ENCODE measurements at places on chromosomes 12 and 14. TPM values are rescaled to one million over a fixed set of nuclear protein-coding genes. Genes with fewer than 3 reads are reported as not detected.

PARP11 gene
- total RNA-seq = 24.8 TPM

MGAT4C gene
- not detected for total RNA-seq

RND1 gene
- 1.1 TPM for total RNA-seq

TSPAN8 gene
- total RNA-seq = not detected

- H3K27me3 ChIP-seq = no peaks in the 10 kb centered on the region
- H3K36me3 ChIP-seq = no peaks in the 10 kb centered on the region
- DNase-seq = no peak
These were observed 81.2 kb downstream of the CCDC60 start for GRCh38 chr12:119415714-119416113.

DNA sequence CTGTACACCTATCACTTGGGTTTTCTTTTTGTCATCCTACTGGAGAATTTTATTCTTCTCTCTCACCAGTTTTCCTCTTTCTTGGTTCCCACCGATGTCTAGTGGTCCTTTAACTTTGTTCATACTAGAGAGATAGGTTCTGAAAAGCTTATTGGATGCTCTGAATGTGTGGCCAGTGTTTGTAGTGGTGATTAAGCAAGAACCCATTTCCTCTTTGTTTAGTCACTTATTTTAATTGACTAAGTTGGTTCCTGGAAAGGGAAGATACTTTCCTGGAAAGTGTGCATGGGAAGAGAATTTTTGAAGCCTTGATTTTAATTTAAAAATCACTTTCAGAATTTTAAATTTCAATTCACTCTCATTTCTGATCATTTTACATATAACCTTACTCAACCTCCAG, 127.2 kb downstream of the OTOGL start:
- no peak for DNase-seq
- no peak overlapping the region for H3K4me3 ChIP-seq
- no peaks in the 10 kb centered on the region for H3K4me1 ChIP-seq
- no peaks in the 10 kb centered on the region for H3K36me3 ChIP-seq
- H3K27me3 ChIP-seq = no peaks in the 10 kb centered on the region

GRCh38 chr12:12891881-12892355, 556 bp downstream of the GPRC5A start:
- peaks cover 4% of the 10 kb centered on the region for H3K27me3 ChIP-seq
- H3K36me3 ChIP-seq = no peaks in the 10 kb centered on the region
- DNase-seq = no peak
- H3K4me3 ChIP-seq = no peak overlapping the region
- no peaks in the 10 kb centered on the region for H3K4me1 ChIP-seq

DNA sequence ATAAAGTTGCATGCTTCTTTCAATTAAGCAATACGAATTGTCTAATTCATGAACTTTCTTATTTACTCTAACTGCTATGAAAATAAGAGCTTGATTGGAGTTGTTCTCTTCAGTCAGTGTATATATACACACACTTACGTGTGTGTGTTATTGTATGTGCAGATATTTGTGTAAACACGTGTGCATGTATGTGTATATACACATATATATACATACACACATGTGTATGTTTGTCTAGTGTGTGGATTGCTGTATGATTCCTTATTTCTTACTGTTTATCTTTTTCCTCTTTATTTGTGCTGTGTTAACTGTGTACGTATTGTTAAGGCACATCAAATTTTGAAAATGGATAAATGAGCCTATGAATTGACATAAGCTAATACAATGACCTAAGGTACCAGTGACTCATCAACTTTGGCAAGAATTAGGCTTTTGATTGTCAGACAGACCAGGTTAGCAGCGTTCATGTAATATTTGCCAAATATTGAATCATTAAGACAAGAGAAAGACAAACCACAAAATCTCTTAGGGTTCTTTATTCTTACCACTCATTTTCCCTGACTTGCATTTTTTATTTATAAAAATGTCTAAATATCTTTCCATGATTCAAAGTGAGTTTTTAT, 423.9 kb downstream of the SOX5 start:
- no peak overlapping the region for H3K27ac ChIP-seq
- H3K4me3 ChIP-seq = no peak overlapping the region
- H3K27me3 ChIP-seq = no peaks in the 10 kb centered on the region
- H3K4me1 ChIP-seq = no peaks in the 10 kb centered on the region
- DNase-seq = no peak

GRCh38 chr14:30015489-30015888, 87.8 kb upstream of the PRKD1 start:
- no peaks in the 10 kb centered on the region for H3K27me3 ChIP-seq

- DNase-seq = no peak
- H3K36me3 ChIP-seq = peaks cover 16% of the 10 kb centered on the region
- no peak overlapping the region for H3K27ac ChIP-seq
- no peaks in the 10 kb centered on the region for H3K27me3 ChIP-seq
- H3K4me3 ChIP-seq = no peak overlapping the region
- H3K4me1 ChIP-seq = no peaks in the 10 kb centered on the region
These were observed 8.7 kb downstream of the SLC48A1 start for GRCh38 chr12:47781479-47782371.

- H3K4me1 ChIP-seq = no peaks in the 10 kb centered on the region
- no peaks in the 10 kb centered on the region for H3K27me3 ChIP-seq
- H3K36me3 ChIP-seq = no peaks in the 10 kb centered on the region
- no peak for DNase-seq
These were observed 28.7 kb downstream of the NKX2-8 start for GRCh38 chr14:36553656-36554260.

DNA sequence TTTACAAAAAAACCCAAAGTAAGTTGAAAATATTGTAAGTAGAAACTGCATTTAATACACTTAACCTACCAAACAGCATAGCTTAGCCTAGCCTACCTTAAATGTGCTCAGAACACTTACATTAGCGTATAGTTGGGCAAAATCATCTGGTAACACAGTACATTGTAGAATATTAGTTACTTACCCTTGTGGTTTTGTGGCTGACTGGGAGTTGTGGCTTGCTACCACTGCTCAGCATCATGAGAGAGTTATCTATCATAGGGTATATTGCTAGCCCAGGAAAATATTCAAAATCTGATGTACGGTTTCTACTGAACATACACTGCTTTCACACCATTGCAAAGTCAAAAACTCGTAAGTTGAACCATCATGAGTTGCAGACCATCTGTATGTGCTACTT, 141.7 kb upstream of the GARIN6 start:
- no peak overlapping the region for H3K4me3 ChIP-seq
- no peaks in the 10 kb centered on the region for H3K27me3 ChIP-seq
- no peaks in the 10 kb centered on the region for H3K36me3 ChIP-seq
- H3K4me1 ChIP-seq = no peaks in the 10 kb centered on the region

DNA sequence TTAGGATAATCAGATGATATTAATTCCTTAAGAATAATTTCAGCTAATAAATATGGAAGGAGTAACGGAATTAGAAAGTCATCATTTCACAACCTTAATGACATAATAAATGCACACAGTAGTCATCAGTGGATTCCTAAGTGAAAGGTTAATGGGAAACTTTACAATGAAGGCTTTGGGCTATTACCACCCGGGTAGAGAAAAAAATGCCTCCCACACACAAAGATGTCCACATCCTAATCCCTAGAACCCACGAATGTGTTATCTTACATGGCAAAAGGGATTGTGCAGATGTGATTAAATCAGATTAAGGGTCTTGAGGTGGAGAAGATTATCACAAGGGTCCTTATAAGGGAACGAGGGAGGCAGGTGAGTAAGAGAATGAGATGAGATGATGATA, 5.6 kb downstream of the TMED10 start:
- DNase-seq = no peak
- no peak overlapping the region for H3K27ac ChIP-seq
- H3K27me3 ChIP-seq = no peaks in the 10 kb centered on the region
- H3K36me3 ChIP-seq = no peaks in the 10 kb centered on the region
- H3K4me3 ChIP-seq = no peak overlapping the region
- peaks cover 65% of the 10 kb centered on the region for H3K4me1 ChIP-seq

DNA sequence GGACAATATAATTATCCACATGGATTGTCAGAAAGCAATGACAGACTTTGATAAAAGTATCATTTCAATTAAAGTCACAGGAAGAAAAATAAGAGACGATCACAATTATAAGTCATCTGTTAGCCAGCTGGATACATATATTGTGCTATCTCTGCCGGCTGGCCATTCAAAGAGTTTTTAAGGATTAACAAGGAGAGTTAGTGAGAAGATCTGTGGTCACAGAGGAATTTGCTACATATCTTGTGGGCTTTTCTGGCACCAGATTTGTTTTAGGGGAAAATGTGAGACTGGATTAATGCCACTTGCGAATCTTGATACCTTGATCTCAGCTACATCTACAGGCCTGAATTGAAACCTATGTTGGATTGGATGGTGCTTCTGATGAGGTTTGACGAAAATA, 90.9 kb upstream of the MANSC4 start:
- no peaks in the 10 kb centered on the region for H3K36me3 ChIP-seq
- DNase-seq = no peak
- no peak overlapping the region for H3K4me3 ChIP-seq
- no peak overlapping the region for H3K27ac ChIP-seq

- H3K27me3 ChIP-seq = peaks cover 14% of the 10 kb centered on the region
- H3K4me1 ChIP-seq = no peaks in the 10 kb centered on the region
- H3K36me3 ChIP-seq = no peaks in the 10 kb centered on the region
- H3K27ac ChIP-seq = no peak overlapping the region
- no peak overlapping the region for H3K4me3 ChIP-seq
- no peak for DNase-seq
These were observed 6.8 kb upstream of the LHX5 start for GRCh38 chr12:113478351-113479011.

- H3K27me3 ChIP-seq = no peaks in the 10 kb centered on the region
- H3K36me3 ChIP-seq = no peaks in the 10 kb centered on the region
- DNase-seq = no peak
- no peak overlapping the region for H3K27ac ChIP-seq
- H3K4me3 ChIP-seq = no peak overlapping the region
These were observed 124.3 kb upstream of the EGLN3 start for GRCh38 chr14:34075042-34075744.

GRCh38 chr14:70753518-70753953, 55.8 kb downstream of the MAP3K9 start:
- H3K36me3 ChIP-seq = no peaks in the 10 kb centered on the region
- H3K4me3 ChIP-seq = no peak overlapping the region
- no peak overlapping the region for H3K27ac ChIP-seq
- no peaks in the 10 kb centered on the region for H3K27me3 ChIP-seq
- H3K4me1 ChIP-seq = no peaks in the 10 kb centered on the region

DNA sequence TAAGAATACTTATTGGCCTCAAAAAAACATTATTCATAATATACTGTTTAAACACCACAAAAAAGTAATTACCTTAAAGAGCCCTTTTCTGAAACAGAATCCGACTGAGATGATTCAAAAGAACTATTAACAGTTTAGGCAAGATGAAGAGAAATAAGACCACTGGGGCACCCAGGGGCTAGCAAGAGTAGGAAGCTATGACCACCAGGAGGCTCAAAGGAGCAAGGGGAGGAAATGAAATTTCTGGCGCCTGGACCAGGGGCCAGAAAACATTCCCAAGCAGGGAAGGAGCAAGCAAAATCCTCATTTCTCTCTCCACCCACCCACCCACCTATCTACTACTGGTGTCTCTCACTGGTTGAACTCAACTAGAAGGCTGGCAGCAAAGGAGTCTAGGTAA, 6.3 kb upstream of the DCAF4 start:
- no peak for DNase-seq
- no peak overlapping the region for H3K27ac ChIP-seq
- H3K27me3 ChIP-seq = no peaks in the 10 kb centered on the region

DNA sequence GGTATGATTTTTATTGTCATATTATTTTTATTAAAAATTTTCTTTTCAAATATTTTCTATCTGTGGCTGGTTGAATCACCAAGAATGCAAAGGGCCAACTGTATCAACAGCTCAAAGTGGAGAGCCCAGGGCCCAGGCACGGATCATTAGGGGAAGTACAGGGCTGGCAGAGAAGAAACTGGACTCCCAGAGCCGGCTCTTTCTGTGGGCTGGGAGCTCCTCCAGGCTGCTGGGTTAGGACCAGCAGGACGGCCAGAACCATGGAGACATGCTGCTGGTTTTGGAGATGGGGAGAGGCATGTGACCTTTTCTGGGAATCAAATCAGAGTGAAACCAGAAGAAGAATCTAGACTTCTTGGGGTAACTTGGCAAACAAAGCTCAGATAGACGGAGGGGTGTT, 220.5 kb downstream of the CACNA1C start:
- H3K36me3 ChIP-seq = no peaks in the 10 kb centered on the region
- H3K4me3 ChIP-seq = no peak overlapping the region
- H3K4me1 ChIP-seq = no peaks in the 10 kb centered on the region
- no peaks in the 10 kb centered on the region for H3K27me3 ChIP-seq
- no peak for DNase-seq
